Fibroblast of upper back skin (primary cell): ENCODE measurements at places on chromosomes 2 and 18.

DNA sequence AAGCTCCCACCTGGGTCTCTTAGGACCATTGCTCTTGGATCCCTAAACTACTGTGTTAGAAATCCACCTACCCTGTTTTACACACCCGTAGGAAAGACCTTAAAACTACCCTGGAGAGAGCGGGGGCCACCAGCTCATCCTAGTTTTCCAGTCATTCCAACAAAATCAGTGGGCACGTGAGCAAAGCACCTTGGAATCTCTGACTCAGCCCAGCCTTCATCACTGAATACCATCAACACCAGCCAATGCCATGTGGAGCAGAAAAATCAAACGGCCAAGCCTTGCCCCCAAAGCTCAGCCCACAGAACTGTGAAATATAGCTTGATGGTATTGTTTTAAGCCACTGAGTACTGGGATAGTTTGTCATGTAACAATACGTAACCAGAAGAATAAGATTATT is 449.7 kb upstream of the CHAC2 start:
- no peak for DNase-seq

GRCh38 chr2:27025861-27026851 is 6.6 kb upstream of the TMEM214 start:
- no peak for DNase-seq

GRCh38 chr2:37560241-37560848 is 111.1 kb downstream of the CDC42EP3 start:
- no peak for DNase-seq

DNA sequence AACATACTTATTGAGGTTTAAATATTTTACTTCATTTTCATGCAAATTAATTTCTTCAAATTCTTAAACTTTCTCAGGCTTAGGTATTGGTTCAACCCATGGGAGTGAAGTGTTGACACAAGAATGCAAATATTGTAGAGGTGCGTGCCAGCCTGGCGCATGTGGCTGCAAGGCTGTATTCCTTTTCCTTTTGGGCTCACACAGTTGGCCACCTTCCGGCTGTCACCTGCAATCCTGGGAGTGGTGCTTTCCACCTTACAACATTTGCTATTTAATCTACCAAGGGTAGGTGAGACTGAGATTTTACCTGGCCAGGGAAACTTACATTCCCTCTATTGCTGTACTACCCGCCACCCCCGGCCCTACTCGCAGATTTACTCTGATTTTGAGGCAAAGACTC is 141.1 kb downstream of the DCC start:
- no peak for DNase-seq

GRCh38 chr2:232689152-232689910 is 7.8 kb upstream of the GIGYF2 start:
- DNase-seq = peak; percentile 48

DNA sequence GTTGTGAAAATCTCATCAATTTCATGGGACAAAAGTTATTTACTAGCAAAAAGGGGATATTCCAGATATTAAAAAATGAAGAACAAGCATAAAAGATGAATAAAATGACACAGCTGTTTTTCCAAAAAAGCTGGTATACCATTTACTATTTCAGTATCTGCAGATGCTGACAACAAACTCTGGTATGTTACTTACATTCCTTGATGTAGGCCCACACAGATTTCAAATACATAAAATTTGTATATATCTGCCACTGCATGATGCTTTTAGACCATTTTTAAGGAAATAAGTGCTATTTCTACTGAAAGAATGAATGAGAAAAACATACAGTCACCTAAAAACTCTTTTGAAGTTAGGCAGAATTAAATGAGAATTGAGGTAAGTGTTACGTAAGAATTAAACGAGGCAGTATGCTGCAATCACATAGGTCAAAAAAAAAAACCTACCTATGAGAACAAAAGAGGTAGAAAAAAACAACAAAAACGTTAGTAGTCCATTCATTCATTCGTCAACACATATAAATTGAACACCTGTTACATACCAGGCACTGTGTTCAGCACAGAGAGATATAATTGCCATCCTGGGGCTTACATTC is 32.5 kb downstream of the ARL5A start:
- peak; percentile 6 for DNase-seq

GRCh38 chr2:106843910-106844250 is 42.1 kb downstream of the ST6GAL2 start:
- DNase-seq = no peak

DNA sequence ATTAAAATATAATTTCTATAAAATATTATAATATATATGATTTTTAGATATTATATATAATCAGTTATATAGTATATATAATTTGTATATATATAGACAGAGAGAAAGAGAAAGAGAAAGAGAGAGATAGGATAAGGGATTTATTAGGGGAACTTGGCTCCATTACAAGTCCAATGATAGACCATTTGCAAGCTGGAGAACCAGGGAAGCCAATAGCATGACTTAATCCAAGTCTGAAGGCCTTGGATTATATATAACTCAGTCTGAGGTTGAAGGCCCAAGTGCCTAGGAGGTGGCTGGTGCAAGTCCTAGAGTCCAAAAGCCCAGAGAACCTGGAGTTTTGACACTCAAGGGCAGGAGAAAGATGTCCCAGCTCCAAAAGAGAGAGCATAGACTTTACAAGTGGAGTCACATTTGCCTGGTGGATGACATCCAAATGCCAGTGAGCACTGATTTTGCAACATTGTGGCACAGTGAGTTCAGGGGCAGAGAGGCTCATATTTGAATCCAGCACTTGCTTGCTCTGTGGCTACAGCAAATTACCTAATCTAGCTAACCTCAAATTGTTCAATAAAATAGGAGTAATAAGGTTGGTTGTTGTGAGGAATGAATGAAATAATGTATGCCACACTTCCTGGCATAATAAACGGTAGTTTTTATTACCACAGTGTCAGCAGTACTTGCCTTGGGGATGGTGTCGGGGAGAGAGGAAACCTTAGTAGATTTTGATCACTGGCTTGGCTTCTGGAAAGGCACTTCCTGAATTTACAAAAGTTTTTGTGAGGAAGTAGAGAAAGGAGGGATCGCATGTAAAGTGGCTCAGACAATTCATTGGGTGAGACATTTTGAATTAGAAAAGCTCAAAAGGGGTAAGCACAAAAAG is 69.6 kb upstream of the CD28 start:
- DNase-seq = no peak

DNA sequence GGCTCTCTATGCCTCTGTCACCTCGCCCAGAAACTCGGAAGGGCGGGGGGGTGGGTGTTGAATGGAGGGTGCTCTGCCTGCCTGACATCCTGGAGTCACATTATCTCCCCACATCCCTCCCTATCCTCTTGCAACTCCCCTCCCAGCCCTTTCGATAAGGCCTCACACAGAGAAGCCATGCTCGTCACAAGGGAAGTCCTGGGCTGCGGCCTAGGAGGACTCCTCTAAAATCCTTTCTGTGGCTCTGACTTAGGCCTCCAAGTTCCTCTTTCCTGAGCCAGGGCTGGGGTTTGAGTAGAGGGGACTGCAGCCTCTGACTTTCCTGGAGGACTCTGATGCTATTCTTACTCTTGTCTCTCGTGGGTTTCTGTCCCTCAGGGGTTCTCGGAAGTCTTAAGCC is 75.0 kb upstream of the PKDCC start:
- DNase-seq = no peak

DNA sequence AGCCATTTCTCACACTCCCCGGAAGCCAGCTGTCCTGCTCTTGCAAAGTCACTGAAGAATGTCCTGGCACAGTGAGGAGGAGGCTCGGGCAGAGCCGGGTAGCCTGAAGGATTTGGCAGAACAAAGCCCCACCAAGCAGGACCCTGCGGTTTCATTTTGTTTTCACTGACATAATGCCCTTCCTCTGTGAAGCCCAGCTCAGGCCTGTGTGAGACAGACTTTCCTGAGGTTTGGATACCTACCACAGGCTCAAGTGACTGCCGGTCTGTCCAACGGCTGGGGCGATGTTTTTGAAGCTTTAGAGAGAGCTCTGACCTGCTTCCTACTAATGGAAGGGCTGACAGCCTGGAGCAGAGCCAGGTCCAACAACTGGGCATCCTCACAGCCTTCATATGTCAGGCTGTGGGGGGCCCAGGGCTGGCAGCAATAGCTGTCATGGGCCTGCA is 99.8 kb upstream of the FZD7 start:
- peak; percentile 28 for DNase-seq

GRCh38 chr18:70256994-70257393 is 31.9 kb upstream of the SOCS6 start:
- DNase-seq = no peak

- DNase-seq = no peak
Observed at GRCh38 chr2:1638281-1638860, 105.9 kb downstream of the PXDN start.

- DNase-seq = peak; percentile 73
Observed at GRCh38 chr2:220147161-220148038, 520.0 kb downstream of the SLC4A3 start.

DNA sequence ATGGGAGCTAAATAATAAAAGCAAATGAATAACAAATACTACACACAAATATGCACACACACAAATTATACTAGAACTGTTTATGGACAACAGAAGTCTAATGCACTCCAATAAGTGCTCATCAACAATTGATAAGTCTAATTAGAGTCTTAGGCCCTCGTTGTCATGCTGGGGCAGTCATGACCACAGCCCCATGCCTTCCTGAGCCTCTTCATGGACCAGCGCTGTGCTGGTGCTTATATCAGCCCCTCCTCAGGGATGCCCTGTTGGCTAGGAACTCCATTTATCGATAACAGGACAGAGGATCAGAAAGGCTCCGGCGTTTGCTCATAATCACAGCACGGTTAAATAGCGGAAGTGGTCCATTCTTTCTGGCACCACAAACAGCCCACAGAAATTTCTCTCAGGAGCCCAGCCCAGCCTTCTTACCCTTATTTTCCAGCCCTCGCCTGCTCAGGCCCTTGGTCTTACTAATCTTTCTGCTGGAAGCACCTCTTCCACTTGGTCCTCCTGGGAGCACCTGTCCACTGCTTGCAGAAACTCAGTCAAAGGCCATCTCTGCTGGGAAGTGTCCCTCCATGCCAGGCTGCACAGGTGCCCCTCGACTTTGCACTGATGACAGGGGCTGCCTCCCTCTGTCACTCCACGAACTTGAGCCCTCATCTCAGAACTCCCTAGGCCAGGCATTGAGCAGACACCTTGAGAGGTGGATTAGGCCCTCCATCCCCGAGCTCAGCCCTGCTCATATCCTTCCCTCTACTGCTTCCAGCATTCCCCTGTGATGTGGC is 500.2 kb upstream of the HS6ST1 start:
- no peak for DNase-seq

DNA sequence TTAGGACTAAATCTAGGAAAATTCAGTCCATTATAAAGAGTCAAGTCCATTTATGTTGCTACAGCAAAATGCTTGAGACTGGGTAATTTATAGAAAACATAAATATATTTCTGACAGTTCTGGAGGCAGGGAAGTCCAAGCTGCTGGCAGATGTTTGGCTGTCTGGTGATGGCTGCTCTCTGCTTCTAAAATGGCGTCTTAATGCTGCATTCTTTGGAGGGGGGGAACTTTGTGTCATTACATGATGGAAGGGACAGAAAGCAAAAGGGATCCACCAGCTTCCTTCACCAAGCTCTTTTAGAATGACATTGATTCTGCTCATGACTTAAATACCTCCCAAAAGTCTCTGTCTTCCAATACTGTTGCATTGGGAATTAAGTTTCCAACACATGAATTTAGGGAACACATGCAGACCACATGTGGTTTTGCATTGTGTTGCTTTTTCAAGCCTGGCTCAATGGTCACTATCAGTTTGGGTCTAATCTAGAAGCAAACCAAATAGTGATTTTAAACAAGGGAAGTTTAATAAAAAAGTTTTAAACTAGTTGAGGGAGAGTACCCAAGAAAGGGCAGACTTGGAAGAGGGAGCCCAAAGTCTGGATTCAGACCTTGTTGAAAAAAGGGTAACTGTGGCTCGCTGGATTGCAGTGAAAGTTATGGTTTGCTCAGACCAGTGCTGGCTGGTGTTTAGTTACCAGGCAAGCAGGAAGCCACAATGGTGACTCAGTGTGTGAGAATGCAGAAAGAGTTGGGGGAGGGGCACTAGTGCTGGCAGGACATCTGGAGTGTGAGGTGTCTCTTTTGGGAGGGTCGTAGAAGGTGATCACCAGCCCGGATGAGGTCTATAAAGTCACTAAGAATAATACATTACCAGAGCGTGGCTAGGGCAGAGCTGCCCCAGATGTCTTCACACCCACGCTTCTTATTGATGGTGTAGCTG is 30.8 kb downstream of the C18orf54 start:
- peak; percentile 91 for DNase-seq

DNA sequence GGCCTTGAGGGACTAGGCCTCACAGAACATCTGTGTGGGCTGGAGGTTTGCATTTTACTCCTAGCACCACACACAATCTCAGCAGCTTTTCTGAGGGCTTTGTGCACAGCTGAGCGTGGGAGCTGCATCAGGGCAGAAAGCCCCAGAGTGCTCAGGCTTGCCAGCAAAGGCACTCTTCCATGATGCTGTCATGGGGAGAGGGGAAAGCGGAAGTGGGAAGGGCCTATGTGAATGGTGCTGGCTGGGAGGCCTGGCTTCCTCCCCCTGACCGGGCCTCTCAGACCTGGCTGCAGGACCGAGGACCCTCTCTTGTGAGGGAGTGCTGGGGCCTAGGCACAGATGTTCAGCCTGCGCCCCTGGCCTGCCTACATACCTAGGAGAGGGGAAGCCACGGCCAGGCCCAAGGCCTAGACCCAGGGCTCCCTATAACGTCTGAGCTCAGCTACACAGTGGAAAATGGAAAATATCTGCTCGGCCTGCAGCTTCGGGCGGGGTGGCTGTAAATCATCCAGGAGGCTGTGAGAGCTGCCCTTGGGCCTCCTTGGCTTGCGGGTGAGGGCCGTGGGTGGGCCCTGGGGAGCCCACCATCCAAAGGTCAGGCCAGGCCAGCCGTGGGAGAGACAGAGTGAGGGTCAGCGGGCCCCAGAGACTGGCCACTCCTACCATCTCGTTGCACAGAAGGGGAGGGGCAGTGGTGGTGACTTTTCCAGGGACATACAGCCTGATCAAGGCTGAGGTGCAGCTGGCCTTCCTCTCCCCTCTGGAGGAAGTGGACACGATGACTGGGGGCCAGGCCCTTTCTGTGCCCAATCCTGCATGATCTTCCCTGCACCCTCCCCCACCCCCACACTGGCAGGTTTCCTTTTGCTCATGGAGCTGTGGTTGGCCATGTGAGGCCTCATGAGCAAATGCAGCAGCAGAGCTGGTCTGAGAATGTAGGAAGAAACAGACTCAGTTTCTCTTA is 22.8 kb downstream of the GLI2 start:
- peak; percentile 84 for DNase-seq

DNA sequence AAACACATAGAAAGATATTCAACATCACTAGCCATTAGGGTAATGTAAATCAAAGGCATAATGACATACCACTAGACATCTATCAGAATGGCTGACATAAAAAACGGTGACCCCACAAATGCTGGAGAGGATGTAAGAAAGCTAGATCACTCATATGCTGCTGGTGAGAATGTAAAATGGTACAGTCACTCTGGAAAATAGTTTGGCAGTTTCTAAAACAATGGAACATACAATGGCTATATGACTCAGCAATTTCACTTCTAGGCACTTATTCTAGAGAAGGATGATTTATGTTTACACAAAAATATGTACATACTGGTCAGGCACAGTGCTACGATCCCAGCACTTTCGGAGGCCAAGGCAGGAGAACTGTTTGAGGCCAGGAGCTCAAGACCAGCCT is 87.3 kb downstream of the COLEC12 start:
- peak; percentile 94 for DNase-seq
